Right atrium auricular region (tissue), 2 donors: ENCODE measurements at places on chromosomes 5 and 9. TPM values are rescaled to one million over a fixed set of nuclear protein-coding genes. Genes with fewer than 3 reads are reported as not detected.

- no peak for DNase-seq
Measured at GRCh38 chr9:130498298-130498917, 53.6 kb downstream of the ASS1 start.

DNA sequence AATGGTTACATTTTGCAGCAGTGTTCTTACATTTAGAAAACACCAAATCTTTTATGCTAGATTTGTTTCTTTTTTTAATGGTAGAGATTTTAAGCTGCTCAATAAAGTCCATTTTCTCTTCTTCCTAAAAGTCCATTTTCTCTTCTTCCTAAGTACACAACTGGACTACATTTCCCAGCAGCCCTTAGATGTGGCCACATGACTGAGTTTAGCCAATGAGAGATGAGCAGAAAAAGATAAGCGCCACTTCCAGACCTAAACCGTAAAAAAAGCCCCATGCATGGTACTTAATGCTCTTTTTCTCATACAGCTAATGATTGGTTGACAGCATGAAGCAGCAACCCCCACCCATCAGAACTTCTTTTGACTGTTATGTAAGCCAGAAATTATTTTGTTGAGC is 206.7 kb downstream of the FAM114A2 start:
- no peak for DNase-seq

BHMT gene
- total RNA-seq: not detected

IL9 gene
- not detected for total RNA-seq

CKS2 gene
- 7.4 TPM for total RNA-seq
